ENCODE measurements at places on chromosomes 1 and 21.
A peak's percentile ranks its signal among the peaks of the same experiment; 100 is the strongest.

DNA sequence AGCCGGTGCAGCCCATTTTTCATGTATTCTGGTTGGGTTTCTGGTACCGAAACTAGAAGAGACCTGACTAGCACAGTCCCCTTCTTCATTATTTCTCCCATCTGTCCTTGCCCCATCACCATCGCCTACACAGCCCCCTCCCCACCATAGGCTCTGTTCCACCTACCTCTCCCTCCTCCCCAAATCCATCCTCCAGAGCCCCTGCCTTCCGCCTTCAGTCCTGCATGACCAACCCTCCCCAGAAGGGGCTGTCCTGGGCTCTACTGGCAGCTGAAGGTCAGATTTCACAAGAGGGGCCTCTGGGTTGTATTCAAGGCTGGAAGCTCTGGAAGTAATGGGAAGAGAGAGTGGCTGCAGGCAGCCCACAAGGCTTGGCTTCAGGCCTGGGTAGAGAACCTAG lies 55.2 kb downstream of the SDC3 start:
- no peak for DNase-seq

DNA sequence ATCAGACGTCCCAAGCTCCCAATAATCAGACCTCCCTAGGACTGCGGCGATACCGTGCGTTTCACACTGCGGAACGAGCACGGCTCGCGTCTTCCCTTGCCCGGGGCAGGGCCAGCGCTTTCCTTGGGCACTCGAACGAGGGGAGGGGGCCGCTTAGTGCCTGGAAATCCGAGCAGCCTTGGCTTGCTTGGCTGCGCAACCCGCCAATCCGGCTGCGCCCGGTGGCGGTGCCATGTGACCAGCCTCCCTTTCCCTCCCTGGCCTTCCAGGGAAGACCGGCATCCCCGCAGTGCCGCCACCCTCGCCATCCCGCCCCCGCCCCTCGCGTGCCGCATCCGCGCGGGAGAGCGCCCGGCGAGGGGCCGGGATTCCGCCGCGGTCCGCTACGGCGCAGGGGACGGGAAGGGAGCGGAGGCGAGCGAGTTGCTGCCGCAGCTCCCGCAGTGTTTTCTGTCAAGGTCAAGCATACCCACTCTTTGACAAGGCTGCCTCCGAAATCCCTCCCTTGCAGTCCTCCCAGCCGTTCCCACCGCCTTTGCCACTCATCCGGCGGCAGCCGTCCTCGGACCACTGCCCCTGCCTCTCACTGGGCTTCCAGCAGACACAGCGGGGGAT lies 8.3 kb upstream of the RNF19B start:
- DNase-seq = peak; percentile 57

GRCh38 chr1:116943438-116943837 lies 33.7 kb downstream of the PTGFRN start:
- DNase-seq = no peak

DNA sequence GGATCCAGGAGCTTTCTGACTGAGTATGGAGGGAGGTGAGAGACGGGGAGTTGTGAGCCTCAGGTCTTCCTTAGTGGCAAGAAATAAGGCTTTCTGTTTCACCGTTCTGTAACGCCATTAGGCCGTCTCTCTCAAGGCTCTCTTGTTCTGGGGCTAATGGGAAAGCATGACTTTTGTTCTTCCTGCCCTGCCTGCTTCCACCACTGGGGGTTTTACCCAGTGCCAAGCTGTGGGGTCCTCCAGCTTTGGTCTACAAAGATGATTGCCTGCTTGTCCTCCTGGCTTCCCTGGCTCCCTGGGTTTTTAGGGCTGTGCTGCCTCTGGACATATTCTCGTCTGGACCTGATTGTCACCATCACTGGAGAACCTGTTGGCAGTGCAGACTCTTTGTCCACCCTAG lies 74.8 kb upstream of the TINAGL1 start:
- DNase-seq = no peak

- DNase-seq = no peak
These were observed 26.1 kb downstream of the ACOT7 start for GRCh38 chr1:6367381-6368012.

DNA sequence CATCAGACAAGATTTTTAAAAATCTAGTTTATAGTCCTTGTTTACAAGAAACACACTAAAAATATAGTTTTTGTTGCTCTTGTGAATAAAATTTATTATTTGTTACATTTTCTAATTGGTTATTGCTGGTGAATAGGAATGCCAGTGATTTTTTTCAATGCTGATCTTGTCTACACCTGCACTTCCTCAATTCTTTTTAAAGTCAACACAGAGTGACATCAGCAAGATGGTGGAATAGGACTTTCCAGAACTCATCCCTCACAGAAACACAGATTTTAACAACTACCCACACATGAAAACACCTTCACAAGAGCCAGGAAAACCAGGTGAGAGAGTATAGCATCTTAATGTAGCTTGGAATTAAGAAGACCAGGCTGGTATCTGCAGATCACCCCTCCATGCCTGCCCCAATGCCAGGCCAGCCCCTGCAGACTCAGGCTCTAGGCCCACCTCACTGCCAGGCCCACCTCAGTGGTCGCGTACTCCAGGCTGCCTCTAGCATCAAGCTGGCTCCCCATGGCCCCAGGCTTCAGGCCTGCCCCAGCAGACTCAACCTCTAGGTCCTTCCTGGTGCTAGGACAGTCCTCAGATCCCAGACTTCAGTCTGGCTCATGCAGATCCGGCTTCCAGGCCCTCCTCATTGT lies 117.6 kb downstream of the WDR3 start:
- DNase-seq = no peak

GRCh38 chr1:203506858-203507626 lies 13.1 kb downstream of the OPTC start:
- DNase-seq = no peak

DNA sequence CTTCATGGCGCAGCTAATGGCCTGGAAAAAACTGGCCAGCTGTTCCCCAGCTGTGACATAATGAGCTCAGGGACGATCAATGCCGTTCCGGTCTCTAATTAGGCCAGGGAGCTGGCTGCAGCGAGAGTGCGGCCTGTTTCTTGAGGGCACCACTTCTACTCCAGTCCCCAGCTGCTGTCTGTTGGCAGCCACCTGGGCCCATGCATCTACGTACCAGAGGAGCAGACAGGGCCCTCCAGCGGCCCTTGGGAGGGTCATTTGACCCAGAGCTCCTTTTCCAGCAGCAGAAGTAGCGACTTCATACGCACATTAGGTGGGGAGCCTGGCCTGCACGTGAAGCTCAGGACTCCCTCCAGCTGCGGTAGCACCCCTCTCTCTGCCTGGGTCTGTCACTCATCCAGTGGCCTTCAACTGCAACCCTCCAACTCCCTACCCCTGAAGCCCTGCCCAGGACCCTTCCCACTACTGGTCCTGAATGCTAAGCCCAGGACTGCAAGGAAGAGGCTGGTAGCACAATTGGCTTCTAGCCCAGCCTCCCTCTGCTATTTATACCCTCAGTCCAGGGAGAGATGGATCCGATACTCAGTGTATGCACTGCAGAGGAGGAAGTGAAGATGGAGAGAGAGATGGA lies 9.1 kb upstream of the GPR61 start:
- no peak for DNase-seq

DNA sequence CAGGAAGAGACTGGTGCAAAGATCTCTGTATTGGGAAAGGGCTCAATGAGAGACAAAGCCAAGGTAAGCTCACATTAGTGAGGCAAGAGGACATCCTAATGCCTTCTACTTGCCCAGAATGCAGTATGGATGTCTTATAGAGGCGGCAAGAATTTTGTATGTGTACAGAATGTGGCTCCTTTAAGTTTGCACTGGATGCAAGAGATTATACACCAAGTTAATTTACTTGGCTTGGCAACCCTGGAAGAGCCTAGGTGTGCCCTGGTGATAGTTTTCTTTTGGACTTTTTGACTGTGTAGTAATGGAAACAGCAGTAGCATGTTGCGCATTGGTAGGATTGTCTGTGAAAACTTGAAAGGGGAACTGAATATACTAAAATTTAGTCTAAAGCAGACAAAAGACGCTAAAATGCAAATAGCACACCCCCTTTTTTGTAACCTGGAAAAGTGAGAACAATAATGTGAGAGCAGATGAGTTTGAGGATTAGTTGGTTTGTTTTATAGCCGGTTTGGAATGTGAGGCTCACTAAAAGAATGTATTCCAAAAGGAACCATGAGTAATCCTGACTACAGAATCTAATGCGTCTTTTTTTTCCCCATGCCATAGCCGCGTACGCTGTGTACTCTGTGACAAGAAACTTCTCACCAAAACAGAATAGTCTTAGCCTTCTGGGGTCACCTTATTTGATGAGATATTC lies 18.1 kb downstream of the KHDRBS1 start:
- no peak for DNase-seq

DNA sequence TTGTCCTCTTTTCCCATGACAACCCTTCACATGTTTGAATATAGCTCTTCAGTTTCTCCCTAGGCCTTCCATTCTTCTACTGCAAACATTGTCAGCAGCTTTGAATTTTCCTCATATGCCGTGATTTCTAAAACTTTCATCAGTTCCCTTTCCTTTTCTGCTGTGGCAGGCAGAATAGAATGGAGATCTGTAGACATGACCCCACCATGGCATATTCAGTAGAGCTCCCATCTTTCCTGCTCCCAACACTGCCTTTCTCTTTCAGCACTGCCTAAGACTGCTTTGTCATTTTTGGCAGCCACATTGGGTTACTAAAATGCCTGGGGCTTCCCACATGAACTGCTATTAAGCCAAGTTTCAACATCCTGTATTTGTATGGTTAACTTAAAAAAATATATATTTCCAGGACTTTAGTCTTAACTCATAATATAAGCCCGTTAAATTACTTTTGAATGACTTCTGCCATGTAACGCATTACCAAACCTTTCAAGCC lies 60.9 kb downstream of the TBX19 start:
- DNase-seq = no peak

DNA sequence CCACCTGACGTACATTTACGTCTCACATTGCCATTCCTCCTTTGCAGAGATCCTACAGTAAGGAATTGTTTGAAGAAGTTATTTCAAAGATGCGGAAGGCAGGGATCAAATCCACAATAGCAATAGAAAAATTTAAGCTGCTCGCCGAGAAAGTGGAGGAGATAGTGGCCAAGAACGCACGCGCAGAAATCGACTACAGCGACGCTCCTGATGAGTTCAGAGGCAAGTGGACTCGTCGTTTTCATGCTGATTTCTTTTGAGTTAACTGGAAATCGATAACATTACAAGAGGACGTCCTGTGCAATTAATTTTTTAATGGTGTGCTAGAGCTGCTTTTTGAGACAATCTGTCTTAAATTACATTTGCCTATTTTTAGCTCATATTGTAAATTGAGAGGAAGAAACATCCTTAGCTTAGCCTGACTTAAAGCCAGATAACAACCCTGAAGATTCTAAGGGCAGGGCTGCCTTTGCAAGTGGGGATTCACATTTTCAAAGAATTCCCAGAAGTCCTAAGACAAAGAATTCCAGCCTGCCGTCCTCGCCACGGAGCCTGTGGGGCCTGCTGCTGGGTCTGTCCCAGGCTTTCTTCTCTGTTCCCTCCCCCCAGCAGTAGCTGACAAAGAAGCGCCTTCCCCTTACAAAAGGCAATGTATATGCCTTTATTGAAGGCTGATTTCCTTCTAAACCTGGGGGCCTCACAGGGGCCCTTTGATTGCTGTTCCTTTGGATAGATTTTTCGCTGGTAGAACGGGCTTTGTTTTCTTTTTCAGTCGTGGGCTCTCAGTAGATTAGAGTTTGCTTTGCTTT lies 31.6 kb upstream of the KIF1B start:
- no peak for DNase-seq

- no peak for DNase-seq
These were observed 84.3 kb downstream of the PTPN14 start for GRCh38 chr1:214467078-214467585.
